AG04450 (cell line): ENCODE measurements at places on chromosomes 4 and X. TPM values are rescaled to one million over a fixed set of nuclear protein-coding genes. Genes with fewer than 3 reads are reported as not detected.

DNA sequence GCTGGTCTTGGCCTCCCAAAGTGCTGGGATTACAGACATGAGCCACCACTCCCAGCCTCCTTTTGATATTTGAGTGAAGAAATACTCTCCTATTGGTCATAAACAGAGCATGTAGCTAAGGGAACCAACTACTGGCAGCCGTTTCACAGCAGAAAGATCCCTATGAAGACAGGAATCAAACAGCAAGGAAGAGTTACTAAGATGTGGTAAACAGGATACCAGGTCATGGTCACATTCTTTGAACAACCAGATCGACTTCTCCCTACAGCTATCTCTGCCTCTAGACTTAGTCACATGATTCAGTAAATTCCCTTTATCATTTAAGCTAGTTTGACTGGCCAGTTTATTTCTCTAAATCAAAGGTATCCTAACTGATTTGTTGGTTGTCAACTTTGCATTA lies 9.0 kb upstream of the HNRNPD start:
- no peak for DNase-seq

DNA sequence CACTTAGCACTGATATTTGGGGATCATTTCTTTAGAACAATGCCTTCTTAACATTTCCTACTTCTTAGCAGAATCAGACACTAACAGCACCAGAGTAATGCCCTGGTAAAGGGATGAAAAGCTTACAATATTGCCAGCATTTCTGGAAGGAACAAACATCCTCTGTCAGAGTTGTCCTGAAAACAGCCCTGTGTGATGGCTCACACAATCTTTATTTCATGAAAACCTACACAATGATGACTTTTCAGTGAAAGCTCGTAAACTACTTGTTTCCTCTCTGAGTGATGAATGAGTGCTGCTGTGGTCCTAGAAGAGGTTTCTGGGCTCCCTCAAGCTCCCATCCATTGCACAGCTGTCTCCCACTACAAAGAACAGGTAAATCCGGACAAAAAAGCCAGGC lies 52.8 kb downstream of the GPC4 start:
- no peak for DNase-seq

DNA sequence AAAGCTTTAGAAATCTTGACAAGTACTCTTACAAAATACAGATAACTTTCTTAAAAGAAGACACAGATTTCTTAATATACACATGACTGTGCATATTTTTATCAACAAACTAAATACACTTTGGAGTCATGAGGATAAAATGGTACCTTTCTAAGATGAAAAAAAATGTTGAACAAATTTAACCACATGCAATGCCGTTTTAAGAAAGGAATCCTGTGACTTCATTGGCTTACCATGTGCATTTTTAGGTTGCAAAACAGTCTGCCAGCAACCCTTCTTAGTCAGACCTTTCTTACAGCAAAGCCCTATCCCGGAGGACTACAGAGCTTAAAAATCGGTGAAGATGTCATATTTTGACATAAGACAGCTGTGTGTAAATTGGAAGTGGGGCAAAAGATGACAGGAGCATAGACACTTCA lies 51.7 kb downstream of the GASK1B start:
- peak; percentile 98 for DNase-seq

GRCh38 chr4:48275247-48275646 lies 5.6 kb upstream of the TEC start:
- no peak for DNase-seq

- DNase-seq = no peak
Observed at GRCh38 chr4:155903453-155903852, at the start of gene TDO2. Gene TDO2, plus strand, starts transcription at chr4:155903696. Its CDS starts 63 bp downstream, at chr4:155903759.

DNA sequence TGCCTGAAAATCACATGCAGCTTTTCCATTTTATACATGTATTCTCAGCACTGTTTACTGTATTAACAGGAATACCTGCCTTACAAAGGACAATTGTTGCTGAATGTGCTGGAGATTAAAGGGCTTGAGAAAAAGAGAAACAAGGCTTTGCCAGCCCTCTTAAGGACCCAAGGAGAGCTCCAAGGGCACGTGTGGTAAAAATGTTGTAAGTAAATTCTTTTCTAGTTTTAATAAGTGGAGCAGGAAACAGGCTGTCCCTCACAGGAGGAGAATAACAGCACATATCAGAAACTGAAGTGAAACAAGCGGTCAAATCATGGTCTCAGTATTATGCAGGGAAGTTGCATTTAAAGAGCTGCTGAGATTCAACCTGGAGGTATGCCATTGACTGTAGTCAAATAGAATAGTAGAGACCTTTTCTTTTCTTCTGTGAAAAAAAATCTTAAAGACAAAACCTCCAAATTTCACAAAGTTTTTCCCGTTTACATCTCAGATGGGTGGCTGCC lies 18.5 kb downstream of the IGFBP7 start:
- DNase-seq = no peak

- peak; percentile 72 for DNase-seq
Observed at GRCh38 chr4:182207830-182208396, 35.3 kb upstream of the TENM3 start.

DNA sequence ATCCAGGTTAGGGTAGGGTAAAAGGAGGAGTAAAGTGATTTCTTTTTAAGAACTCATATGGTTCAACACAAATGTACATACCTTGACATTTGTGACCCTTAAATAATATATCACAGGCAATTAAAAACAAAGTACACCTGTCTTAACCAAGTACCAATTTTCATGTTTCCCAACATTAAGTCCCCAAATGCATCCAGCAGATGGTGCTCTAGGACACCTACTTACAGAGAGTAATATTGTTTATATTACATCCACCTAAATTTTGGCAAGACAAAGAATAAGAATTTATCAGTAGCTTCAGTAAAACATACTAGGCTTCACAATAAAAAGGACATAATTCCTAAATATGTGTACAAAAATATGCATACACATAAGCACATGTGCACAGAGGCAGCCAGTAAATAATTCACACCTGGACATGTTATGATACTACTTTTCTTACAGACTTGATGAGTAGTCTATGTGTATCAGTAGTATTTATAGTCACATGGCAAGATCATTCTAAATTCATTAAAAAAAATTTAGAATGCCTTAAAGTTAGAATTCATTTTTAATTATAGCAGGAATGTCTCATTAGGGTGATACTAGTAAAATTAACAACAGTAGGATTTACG lies 219.7 kb downstream of the DCLK2 start:
- DNase-seq = peak; percentile 38

GRCh38 chrX:86014421-86014820 lies 32.9 kb downstream of the CHM start:
- no peak for DNase-seq

DNA sequence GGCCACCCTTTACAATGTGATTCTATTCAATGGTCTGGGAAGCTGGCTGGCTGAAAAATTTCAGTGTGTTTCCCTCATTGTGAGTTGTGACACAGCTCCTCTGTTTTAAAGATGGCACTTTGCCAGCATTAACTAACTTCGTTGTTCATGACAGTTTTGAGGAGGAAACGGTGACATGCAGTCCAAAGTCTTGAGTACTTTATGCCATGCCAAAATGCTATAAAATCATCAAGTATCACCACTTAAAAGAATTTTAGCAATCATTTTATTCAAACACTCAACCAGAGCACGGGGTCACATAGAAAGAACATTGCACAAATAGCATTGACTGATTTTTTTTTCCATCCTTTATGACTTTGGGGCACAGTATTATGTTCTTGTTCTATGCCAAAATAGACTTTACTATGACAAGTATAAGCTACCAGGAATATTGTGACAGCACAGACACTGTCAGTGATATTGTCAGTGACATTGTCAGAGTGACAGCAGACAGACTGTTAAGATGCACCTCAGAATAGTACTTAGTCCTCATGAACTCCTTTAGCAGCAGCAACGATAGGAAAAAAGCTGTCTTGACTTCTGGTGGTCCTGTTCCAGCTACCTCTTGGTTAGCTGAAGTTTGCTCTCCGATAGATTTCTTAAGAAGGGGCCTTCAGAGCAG lies 46.7 kb downstream of the CXCL13 start:
- no peak for DNase-seq

DNA sequence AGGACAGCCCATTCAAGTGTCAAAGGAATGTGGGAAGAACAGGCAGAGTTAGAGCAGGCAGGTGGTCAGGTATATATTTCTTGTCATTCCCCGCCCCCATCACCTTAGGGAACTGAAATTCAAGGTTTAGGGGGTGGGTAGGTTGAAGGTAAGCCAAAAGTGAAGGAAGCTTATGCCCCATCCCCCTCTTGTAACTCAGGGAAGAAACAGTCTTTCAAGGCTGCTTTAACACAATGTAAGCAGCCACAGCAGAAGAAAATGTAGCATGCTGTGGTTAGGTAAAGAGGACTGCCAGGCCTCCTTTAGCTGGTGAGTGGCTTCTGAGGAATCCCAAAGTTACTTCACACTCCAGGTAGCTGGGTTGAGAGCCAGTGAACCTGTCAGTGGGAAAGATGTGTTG lies 122.3 kb downstream of the RS1 start:
- no peak for DNase-seq

DNA sequence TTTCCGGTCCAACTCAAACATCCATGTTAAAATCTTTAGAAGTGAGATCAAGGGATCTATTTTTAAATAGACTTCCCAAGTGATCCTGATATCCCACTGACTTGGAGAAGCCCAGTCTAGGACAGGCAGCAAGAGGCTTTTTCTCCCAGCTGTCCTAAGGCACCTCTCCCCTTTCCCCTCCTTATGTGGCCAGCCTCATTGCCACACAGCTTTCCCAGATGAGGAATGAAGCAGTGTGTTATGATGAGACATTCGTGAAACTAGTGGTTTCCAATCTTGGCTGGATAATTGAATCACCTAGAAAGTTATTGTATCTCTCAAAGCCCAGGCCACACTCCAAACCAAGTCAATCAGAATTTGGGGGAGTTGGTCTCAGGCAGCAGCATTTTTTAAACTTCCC lies 16.8 kb upstream of the HSD17B13 start:
- no peak for DNase-seq

DNA sequence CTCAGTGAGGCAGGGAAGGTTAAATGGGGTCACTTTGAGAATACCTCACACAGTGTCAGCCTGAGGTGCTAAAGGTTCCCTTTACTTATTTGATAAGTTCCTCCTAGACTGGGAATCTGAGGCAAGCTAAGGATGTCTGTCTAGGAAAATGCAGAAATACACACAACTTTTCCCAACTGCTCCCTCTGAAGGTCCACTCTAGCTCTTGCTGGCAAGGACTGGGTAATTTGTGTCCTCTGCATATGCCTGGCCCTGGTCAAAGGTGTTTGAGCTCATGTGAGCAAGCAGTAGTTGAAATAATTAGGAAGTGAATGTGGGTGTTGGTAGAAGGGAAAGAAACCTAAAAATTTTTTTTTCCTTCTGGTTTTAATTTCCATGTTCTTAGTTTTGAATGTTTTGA lies 21.3 kb downstream of the TXLNG start:
- no peak for DNase-seq

DNA sequence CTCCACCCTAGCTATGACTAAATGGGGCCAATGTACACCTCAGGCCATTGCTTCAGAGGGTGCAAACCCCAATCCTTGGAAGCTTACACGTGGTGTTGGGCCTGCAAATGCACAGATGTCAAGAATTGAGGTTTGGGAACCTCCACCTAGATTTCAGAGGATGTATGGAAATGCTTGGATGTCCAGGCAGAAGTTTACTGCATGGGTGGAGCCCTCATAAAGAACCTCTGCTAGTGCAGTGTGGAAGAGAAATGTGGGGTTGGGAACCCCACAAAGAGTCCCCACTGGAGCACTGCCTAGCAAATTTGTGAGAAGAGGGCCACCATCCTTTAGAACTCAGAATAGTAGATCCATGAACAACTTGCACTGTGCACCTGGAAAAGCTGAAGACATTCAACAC lies 284.1 kb downstream of the ANTXR2 start:
- DNase-seq = no peak

- peak; percentile 56 for DNase-seq
Observed at GRCh38 chr4:4488405-4489404, 53.1 kb downstream of the STX18 start.

GRCh38 chr4:7818399-7818911 lies 121.2 kb downstream of the AFAP1 start:
- DNase-seq = no peak

GRCh38 chrX:71667328-71668247 lies at the start of gene LOC101059915:
Gene LOC101059915, plus strand, starts transcription at chrX:71667546.
- DNase-seq = no peak

DNA sequence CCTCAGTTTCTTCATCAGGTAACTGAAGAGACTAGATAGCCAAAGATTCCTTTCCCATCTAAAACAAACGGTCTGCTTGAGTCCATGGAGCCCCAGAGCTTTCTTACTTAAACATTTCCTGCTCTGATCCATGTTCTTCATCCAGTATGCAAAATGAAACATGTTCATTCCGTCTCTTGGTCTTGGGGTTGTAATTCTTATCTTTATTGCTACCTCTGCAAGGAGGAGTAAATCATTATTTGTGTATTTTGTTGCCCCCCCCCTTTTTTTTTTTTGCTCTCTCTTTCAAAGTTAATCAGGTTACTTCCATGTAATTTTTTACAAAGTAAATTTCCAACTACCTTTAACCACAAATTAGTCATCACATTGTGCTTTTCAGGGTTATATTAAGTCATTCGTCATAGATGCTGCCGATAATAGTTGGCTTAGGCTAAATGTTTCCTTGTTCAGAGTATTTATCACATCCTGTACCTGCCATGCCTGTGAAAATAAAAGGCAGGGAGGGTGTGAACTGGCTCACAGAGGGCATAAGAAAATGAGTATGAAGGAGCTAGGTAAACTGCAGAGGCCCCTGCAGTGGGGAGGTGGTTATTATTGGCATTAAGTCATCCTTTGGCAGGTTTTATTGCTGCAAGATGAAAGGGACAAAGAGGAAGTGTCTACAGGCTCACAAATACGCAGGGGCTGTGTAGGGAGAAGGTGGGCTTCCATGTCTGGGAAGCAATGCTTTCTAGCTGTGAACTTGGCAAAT lies 76.7 kb upstream of the HS3ST1 start:
- DNase-seq = no peak

DNA sequence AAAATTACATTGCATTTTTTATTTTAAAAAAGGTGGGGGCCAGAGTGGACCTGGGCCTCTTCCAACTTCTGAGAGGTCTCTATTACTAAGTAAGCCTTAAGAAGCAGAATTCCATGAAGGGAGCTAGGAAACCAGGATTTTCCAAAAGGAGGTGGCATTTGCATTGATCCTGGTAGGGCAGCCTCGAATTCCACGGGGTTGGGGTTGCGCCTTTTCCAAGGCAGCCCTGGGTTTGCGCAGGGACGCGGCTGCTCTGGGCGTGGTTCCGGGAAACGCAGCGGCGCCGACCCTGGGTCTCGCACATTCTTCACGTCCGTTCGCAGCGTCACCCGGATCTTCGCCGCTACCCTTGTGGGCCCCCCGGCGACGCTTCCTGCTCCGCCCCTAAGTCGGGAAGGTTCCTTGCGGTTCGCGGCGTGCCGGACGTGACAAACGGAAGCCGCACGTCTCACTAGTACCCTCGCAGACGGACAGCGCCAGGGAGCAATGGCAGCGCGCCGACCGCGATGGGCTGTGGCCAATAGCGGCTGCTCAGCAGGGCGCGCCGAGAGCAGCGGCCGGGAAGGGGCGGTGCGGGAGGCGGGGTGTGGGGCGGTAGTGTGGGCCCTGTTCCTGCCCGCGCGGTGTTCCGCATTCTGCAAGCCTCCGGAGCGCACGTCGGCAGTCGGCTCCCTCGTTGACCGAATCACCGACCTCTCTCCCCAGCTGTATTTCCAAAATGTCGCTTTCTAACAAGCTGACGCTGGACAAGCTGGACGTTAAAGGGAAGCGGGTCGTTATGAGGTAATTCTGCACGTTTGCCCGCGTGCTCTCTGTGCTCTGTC lies at the start of gene PGK1:
PGK1 (plus strand) TSS at position 626 of the 824 bp plus-strand sequence; CDS start at position 719, 93 bp downstream.
- DNase-seq = peak; percentile 94

The ITGB1BP2 gene
- polyA plus RNA-seq = 2.3 and 2.6 TPM in 2 replicates

The BEX1 gene
- polyA plus RNA-seq = 0.26 and 0.66 TPM in 2 replicates

The RHOXF2B gene
- not detected in 2 replicates for polyA plus RNA-seq

The CTSO gene
- 19.0 and 24.0 TPM in 2 replicates for polyA plus RNA-seq
